ENCODE measurements at places on chromosomes 2 and 18.

DNA sequence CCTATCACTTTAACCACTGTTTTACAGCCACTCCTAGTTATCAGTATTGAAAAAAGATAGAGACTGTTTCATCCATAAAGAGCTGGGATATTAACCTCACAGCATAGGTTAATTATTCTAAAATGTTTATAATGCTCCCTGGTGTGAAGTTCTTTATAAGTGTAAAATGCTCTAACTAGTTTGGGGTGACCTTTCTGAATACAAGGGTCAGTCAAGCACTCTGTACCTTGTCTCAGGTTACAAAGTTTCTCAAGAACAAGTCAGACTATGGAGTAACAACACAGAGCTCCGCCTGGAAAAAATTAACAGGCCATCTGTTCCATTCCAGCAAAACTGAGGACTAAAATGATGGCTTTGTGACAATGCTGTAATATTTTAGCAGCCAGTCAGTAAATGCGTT, 107.4 kb downstream of the NOL4 start:
- DNase-seq = peak; percentile 80

- no peak for DNase-seq
Observed at GRCh38 chr2:102050854-102051391, 59.2 kb downstream of the IL1R2 start.

DNA sequence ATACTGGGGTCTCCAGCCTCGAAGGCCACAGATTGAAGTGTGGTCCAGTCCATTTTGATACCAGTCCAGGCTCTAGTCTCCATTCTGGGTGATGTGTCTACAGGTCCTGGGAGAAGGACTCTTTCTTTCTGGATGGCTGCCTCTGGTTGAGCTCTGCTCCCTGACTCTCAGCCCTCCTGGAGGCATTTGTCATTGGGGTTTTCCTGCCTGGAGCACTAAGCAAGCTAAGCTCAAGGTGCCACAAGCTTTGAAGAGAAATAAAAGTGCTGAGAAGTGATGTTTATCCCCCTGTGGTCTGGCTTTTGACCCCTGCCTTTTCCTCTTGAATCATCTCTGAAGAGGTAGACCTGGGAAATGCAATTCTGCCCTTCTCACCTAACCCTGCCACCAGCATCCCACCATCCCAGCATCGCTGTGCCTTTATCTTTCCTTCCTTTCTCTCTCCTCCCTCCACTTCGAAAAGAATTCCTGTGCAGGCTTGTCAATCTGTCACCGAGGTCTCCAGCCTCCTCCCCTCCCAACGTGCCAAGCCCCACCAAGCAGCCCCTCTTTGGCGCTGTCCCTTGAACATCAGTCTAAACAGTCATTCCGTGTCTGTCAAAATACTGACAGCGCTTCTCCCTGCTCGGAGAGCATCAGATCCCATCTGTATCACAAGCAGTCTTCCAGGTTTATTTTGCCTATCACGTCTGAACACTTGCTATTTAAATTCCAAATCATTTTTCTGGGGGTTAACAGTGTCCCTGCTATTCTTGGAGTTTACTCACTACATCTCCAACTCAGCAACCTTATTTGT, 334.6 kb upstream of the SLC14A2 start:
- no peak for DNase-seq

DNA sequence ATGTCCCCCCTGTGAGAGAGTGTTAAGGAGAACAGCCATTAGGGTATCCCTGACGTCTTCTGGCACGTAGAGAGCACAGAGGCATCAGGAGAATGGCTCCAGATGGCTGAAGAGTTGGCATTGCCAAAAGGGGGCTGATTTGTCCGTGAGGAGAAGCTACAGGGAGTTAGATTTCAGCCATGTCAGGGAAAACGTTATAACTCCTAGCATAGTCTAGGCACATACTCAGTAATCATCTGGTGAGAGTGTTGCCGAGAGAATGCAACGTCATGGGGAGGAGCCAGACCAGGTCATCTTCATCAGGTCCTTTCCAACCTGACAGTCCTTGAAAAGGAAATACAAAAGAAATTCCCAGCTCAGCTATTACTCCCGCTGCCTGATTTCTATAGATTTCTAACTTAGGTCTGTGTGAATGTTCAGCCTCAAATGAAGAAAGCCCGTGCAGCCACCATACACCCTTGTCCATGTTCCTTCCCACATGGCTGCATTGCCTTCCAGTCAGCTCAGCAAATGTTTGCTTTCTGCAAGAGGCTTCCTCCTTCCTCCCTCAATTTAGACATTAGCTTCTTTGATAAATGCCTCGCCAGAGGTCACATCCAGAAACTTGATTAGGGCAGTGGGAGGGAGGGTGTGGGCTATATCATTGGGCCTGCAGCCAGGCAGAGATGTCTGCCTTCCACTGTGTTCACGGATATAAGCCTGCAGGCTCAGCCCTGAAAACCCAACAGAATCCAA, 93.0 kb downstream of the STPG4 start:
- DNase-seq = peak; percentile 50

- no peak for DNase-seq
Observed at GRCh38 chr18:26536032-26536431, 12.3 kb downstream of the KCTD1 start.

- no peak for DNase-seq
Observed at GRCh38 chr2:72040629-72041571, 106.8 kb downstream of the CYP26B1 start.

DNA sequence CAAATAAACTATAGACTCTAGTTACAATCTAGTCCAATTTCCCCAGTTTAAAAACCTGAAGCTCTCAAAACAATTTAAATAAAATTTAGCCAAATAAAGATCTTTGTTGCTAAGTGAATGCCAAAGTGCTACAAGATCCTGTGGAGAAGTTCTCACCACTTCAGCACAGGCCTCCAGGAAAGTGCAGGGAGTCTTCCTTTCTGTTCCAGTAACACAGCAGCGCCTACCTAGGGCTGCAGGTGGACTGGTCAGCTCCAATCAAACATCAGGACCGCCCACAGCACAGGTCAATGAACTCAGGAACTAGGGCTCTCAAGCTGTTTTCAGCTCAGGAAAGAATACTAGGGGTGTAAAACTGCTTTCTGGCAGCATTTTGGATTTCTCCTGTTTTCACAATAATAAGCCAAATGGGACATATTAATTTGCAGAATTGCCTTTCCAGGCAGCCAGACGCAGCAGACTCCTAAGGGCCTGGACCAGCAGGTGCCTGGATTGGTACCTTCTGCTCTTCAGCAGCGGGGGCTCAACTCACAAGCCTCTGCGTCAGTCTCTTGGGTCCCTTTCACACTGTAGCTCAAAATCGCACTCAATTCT, 1.5 kb downstream of the FAM110C start:
- no peak for DNase-seq

DNA sequence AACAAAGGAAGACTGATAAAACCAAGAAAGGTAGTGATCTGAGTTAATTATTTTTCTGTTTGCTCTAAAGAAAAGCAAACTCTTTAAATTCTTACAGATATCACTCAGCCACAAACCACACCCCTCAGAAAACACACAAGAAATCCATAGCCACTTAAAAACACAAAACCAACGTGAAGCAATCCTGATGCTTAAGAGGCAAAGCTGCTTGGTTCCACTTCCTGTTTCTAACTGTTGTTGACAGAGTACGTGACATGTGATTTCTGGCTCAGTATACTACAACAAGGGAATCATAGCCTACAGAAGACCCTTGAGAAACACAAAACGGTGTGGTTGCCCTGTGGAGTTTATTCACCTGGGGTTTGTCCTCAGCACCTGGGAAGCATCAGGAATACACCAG, 240.9 kb upstream of the APCDD1 start:
- DNase-seq = no peak

GRCh38 chr2:118843483-118844132, 3.8 kb downstream of the EN1 start:
- DNase-seq = no peak

GRCh38 chr18:32158108-32158624, 31.7 kb upstream of the MEP1B start:
- DNase-seq = peak; percentile 96

DNA sequence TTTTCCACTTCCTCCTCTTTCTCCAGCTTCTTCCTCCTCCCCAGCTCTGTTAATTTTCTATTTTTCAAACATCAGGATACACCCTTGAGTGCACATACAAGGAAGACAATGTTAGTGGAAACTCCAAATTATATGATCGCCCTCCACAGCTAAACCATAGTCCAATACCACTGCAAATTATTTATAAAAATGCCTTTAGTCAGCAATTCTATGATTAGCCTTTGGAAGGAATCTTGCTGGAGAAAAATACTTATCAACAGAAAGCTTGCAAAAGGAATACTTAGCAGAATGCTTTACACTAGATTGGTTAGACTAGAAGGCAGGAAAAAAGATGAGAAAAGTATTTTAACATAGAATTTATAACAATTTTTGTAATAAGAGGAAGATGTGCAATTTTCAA, 178.9 kb downstream of the FAM124B start:
- no peak for DNase-seq

- no peak for DNase-seq
Observed at GRCh38 chr2:11121823-11122155, 33.5 kb upstream of the SLC66A3 start.

DNA sequence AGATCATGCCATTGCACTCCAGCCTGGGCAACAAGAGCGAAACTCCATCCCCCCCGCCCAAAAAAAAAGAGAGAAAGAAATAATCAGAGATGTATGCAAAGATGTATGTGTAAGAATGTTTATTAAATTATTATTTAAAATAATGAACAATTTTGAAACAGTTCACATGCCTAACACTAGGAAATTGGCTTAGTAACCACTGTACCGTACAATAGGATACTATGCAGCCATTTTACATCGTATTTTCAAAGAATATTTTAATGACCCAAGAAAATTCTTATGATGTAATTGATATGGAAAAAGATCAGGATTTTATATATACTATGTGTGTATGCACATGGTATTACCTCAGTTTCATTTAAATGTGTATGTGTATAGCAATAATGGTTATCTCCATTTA, 190.5 kb downstream of the ZFP36L2 start:
- DNase-seq = no peak

GRCh38 chr2:119339562-119339923, 27.1 kb downstream of the C2orf76 start:
- no peak for DNase-seq

DNA sequence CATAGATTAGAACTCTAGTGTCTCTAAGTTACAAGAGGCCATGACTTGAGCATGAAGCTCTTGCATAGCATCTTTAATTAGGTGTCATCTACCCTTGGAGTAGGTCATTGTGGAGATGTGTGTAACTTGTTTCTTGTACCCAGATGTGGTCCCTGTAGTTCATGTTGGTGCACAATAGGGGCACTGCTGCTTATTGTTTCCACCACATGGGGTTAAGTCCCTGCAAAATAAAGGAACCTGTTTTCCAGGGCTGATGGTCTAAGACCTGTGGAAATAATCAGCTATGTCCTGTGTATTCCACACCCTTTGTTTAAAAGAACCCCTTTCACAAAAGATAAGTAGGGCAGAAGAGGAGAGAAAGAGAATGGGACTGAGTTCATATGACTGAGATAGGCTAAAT, 28.6 kb downstream of the ASXL3 start:
- no peak for DNase-seq

DNA sequence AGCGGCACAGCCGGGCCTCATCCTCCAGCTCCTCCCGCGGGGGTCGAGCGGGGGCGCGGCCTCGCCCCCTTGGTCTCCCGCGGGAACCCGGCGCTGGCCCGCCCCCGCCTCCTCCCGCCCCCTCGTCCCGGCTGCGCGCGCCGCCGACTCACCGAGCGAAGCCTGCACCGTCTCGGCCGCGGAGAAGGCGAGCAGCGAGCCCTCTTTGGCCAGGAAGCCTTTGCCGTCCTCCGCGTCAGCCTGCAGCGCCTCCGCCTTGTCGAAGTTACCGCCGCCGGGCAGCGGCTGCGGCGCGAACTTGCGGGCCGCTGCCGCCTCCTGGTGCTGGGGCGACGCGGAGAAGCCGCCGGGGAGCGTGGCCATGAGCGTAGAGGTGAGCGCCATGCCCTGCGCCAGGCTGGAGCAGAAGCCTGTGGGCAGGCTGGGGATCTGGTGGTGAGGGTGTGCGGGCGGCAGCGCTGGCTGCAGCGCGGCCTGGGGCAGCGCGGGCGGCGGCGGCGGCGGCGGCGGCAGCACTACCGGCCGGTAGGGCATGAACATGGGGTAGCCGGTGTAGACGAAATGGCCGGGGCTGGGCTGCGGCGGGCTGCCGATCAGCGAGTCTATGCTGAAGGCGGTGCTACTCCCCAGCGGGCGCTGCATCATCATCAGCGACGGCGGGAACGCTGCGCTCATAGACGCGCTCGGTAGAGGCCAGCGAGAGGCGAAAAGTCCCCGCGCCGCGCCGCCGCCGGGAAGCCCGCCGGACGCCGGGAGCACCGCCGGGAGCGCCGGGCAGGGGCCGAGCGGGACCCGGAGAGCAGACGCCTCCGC, 683 bp downstream of the GBX2 start:
- DNase-seq = peak; percentile 44

DNA sequence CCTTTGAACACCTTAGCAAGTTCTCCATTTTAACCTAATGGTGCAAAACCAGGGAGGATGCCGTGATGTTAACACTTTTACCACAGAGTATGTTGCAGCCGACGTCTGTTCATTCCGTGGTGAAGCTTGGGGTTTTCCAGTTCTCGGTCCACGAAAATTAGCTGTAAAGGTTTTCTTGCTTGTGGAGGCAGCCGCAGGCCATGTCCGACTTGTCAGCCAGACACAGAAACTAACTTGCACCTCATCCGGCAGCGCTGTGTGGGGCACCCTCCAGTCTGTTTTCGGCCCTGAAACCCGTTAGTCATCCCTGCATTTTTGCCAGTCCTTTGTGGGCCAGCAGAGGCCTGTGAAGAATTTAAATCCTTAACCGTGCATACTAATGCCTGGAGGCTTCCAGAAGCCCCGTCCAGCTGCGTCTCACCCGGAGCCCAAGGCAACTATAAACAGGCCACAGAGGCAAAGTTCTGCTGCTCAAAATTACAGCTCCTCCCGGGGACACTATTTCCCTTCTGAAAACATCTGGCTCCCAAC, 70.6 kb downstream of the SH3YL1 start:
- no peak for DNase-seq

DNA sequence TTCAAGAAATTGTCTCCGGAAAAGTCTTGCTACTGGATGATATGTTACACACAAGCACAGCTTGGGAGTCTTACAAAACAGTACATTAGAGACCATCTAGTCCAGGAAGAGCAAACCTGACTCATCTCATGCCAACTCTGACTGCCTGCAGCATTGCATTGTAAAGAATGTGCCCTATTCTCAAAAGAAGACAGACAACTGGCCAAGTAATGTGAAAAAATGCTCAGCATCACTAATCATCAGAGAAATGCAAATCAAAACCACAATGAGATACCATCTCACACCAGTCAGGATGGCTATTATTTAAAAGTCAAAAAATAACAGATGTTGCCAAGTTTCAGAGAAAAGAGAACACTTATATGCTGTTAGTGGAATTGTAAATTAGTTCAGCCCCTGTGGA, 42.7 kb upstream of the GORASP2 start:
- no peak for DNase-seq

GRCh38 chr2:198309673-198310280, 505.4 kb downstream of the PLCL1 start:
- DNase-seq = no peak

GRCh38 chr2:17762451-17762850, 8.5 kb downstream of the GEN1 start:
- DNase-seq = no peak
